ENCODE measurements at places on chromosomes 1 and 21. TPM values are rescaled to one million over a fixed set of nuclear protein-coding genes. Genes with fewer than 3 reads are reported as not detected.

GRCh38 chr1:91092503-91092902 is 70.7 kb upstream of the ZNF644 start:
- H3K4me3 ChIP-seq = peak overlapping the region; percentile 38
- H3K27me3 ChIP-seq = no peaks in the 10 kb centered on the region
- peak overlapping the region; percentile 95 for H3K27ac ChIP-seq
- no peak for DNase-seq
- H3K36me3 ChIP-seq = no peaks in the 10 kb centered on the region

GRCh38 chr1:177798614-177799013 is 171.2 kb downstream of the SEC16B start:
- DNase-seq = no peak
- no peaks in the 10 kb centered on the region for H3K27me3 ChIP-seq
- no peaks in the 10 kb centered on the region for H3K4me1 ChIP-seq
- H3K4me3 ChIP-seq = no peak overlapping the region

SIPA1L2 gene
- not detected for total RNA-seq

DNA sequence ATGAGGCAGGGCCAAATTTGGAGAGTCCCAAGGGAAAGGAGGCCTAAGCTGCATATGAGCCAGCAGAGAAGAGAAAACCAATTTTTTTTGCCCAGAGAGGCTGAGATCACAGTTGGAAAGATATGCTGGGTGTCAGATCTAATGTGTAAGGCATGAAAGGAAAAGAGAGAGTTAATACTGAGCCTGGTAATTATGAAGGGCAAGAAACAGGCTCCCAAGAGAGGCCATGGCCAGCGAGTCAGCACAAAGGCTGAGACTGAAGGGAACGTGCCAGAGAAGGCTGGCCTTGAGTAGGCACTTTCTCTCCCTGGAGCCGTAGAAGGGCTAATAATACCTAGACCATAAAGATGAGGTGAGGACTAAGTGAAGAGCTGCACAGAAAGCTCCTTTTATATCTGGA is 31.8 kb upstream of the BEND5 start:
- H3K27me3 ChIP-seq = no peaks in the 10 kb centered on the region
- DNase-seq = no peak
- no peaks in the 10 kb centered on the region for H3K4me1 ChIP-seq

DNA sequence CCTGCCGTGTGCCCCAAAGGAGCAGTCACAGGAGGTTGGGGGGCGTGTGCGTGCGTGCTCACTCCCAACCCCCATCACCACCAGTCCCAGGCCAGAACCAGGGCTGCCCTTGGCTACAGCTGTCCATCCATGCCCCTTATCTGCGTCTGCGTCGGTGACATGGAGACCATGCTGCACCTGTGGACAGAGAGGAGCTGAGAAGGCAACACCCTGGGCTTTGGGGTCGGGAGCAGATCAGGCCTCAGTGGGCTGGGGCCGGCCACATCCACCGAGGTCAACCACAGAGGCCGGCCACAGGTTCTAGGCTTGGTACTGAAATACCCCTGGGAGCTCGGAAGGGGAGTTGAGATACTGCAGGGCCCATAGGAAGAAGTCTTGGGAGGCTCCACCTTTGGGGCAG is 23.5 kb downstream of the COL6A1 start:
- no peak overlapping the region for H3K4me3 ChIP-seq
- H3K36me3 ChIP-seq = no peaks in the 10 kb centered on the region
- no peaks in the 10 kb centered on the region for H3K27me3 ChIP-seq
- DNase-seq = no peak
- no peaks in the 10 kb centered on the region for H3K4me1 ChIP-seq
- no peak overlapping the region for H3K27ac ChIP-seq

DNA sequence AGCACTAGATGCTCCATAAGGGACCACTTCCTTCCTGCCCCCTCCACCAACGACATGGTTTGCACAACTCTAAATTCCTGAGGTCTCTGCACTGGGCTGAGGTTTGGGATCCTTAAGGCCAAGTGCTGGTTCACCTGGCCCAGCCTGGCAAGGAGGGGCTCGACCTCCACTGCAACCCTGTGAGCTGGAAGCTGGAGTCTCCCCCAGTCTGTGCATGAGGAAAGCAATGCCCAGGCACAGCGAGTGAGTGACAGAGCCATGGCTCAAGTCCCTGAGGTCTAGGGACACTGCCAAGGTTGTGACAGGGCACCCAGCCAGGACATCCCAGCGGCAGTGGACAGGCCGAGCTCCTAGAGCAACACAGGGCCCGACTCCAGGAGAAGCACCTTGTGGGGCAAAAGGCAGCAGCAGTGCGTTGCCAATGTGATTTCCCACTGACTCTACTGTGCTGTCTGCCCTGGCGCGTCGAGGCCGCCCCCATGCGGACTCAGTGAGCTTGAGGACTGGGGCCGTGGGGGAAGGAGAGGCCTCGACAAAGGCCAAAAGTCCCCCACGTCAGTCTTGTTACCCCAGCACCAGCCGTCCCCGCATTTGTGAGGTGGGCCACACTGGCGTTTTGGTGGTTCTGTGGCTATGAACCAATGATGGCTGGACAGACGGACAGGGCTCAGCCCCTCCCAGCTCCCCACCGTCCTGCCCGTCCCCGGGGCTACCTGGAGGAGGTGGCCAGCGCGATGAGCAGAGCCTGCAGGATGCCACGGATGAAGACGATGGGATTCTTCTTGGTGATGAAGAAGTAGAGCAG is 30.0 kb downstream of the PODN start:
- no peaks in the 10 kb centered on the region for H3K27me3 ChIP-seq
- H3K4me1 ChIP-seq = peaks cover 9% of the 10 kb centered on the region
- no peaks in the 10 kb centered on the region for H3K36me3 ChIP-seq
- no peak for DNase-seq
- H3K27ac ChIP-seq = no peak overlapping the region
- H3K4me3 ChIP-seq = no peak overlapping the region

WNT9A gene
- 42.2 TPM for total RNA-seq

GRCh38 chr1:28860332-28861073 is 48.5 kb downstream of the OPRD1 start:
- no peak overlapping the region for H3K27ac ChIP-seq
- H3K36me3 ChIP-seq = no peaks in the 10 kb centered on the region
- DNase-seq = no peak
- peaks cover 16% of the 10 kb centered on the region for H3K27me3 ChIP-seq
- H3K4me3 ChIP-seq = no peak overlapping the region

LENEP gene
- 1.2 TPM for total RNA-seq

DNA sequence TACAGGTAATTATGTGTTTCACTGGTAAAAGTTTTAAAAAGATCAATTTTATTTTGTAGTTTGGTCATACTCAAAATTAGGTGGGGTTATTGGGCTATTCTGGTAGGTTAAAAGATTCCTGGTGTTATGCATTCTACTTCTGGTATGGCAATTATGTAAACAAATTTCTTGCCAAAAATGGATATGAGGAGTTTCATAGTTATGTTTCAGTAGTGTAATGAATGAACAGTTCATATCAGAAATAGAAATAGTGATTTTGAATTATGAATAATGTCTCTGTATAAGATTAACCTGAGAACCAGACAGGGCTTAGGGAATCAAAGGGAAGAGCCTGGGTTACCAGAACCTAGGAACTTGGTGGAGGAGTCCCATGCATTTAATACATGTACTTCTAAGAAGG is 15.9 kb downstream of the ATF6 start:
- H3K4me3 ChIP-seq = no peak overlapping the region
- H3K27me3 ChIP-seq = no peaks in the 10 kb centered on the region
- peaks cover 20% of the 10 kb centered on the region for H3K36me3 ChIP-seq
- no peak for DNase-seq
- no peaks in the 10 kb centered on the region for H3K4me1 ChIP-seq

DNA sequence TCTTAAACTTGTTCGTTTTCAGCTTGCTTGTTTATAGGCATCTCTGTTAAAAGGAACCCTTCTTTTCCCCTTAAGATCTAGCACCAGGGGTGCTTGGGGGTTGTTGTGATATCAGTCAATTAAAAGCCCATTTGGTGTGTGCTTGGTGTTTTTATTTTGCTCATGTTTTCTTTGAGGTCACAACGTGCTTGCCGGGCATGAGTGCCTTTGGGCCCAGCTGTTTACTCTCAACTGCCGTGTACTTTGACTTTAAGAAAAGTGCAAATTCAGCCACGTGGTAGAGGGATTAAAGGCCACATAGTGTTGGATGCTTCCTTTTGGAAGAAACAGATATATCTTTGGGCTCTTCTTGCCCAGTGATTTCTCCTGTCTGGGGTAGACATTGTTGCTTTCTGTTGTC is 10.5 kb downstream of the ARID1A start:
- H3K36me3 ChIP-seq = peaks cover 6% of the 10 kb centered on the region
- H3K27me3 ChIP-seq = no peaks in the 10 kb centered on the region
- H3K4me1 ChIP-seq = peaks cover 65% of the 10 kb centered on the region

SLC37A1 gene
- total RNA-seq = 26.7 TPM
